ENCODE measurements at places on chromosomes 3 and 15.
A peak's percentile ranks its signal among the peaks of the same experiment; 100 is the strongest.

GRCh38 chr3:129624347-129625071, 18.0 kb upstream of the PLXND1 start:
- no peak for DNase-seq

GRCh38 chr3:191329654-191330529, at the start of gene UTS2B:
UTS2B (minus strand) TSS chr3:191330526; CDS start chr3:191282189, 48,337 bp downstream.
- peak; percentile 50 for DNase-seq

GRCh38 chr3:150147776-150148175, 177.1 kb upstream of the PFN2 start:
- DNase-seq: no peak

DNA sequence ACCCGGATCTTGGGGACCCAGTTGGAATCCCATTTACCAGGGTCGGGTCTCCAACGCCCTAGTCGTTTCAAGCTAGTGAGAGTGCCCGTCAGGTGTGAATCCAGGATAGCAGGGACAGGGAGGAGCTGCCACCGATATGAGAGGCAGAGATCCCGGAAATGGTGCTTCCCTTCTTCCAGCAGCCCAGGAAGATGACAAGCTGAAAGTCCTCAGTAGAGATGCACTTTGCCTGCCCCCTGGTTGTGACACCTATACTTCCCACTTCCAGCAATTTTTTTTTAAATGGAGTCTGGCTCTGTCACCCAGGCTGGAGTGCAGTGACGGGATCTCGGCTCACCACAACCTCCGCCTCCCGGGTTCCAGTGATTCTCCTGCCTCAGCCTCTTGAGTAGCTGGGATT, 503.0 kb downstream of the NTRK3 start:
- DNase-seq: no peak

GRCh38 chr3:4551051-4551711, 58.0 kb downstream of the ITPR1 start:
- no peak for DNase-seq

GRCh38 chr3:7275396-7275795, 414.5 kb downstream of the GRM7 start:
- no peak for DNase-seq

DNA sequence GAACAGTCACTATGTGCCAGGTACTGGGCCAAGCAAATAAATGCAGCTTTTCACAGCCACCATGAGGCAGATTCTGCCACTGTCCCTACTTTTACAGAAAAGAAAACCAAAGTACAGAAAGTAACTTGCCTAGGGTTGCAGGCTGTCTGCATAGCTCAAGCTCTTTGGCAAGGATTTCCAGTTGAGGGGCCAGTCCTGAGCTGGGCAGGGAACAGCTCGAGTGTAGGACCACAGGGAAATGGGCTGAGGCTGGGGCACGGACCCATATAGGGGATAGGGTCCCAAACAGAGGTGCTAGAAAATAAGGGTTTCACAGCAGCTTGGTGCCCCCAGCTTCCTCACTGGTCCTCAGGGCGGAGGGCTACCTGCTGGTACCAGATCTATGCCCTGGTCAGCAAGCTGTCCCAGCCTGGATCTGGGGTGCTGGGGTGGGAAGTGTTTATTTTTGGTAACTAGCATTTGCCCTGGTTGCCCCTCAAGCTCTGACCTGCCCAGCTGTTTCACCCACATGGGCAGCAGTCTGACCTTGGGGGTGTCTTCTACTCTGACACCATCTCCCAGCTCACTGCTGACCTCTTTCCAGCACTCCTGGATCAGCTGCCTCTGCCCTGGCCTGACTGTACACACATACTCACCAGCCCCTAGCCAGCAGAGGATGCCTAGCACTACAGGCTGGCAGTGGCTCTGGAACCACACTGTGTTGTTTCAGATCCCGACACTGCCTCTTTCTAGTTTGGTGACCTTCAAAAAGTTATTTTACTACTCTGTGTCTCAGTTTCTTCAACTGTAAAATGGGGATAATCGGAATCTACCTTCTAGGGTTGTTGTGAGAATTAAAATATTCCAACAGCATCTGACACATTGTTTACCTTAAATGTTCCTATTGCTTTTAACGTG, 16.2 kb downstream of the MRAS start:
- no peak for DNase-seq

DNA sequence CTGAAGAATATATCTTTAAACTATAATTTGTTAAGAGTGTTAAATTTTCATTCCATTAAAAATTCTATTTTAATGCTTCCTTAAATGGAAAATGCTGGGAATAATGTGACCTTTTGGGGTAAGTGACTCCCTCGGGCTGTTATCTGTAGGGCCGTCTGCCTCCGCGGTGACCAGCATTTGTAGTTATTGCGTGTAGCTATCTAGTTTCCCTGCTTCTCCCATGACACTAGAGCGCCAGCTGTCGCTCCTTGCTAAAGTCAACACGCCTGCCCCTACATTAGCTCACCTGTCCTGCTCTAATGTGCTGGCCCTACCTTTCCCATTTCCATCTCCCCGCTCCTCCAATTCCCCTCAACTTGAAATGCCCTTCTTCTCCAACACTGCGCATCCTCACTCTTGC, 12.4 kb upstream of the CHRM5 start:
- DNase-seq: no peak

DNA sequence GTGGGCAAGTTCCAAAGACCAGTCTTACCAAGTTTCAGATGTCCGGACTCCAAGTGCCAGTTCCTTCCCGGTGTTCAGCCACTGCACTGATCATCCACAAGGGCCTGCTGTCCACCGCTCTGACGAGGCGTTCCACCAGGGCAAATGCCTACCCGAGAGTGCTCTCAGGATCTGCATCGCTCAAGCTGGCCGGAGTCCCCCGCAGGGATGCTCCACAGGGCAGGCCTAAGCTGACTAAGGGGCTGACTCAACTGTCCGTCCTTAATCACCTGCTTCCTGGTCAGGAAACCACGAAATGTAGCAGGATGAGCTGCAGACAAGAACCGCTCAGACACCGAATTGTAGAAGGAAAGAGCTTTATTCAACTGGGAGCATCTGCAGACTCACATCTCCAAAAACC, 341.6 kb downstream of the KCNH8 start:
- DNase-seq: no peak

DNA sequence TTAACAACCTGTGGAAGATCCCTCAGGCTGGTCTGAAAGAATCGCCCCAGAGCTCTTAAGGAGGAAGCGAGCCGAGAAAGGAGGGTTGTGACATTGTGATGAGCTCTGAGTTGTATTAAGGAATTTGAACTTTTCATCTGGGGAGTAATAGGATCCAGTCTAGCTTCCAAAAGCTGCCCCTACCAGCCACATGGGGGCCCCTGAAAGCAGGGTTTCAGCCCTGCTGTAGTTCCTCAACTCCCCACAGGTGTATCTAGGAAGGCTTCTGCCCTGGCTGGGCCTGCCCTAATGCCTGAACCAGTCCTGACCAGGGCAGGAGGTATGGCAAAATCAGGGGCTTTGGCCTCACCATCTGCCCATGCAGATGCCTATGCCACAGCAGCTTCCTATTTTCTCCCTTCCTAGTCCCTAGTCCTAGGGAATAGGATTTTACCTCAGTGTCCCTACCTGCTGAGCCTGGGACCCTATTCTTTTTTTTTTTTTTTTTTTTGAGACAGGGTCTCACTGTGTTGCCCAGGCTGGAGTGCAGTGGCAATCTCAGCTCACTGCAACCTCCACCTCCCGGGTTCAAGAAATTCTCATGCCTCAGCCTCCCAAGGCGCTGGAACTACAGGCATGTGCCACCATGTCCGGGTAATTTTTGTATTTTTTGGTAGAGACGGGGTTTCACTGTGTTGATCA, 5.0 kb upstream of the AP3S2 start:
- peak; percentile 52 for DNase-seq

- no peak for DNase-seq
Observed at GRCh38 chr3:191518861-191519260, 57.9 kb downstream of the PYDC2 start.

DNA sequence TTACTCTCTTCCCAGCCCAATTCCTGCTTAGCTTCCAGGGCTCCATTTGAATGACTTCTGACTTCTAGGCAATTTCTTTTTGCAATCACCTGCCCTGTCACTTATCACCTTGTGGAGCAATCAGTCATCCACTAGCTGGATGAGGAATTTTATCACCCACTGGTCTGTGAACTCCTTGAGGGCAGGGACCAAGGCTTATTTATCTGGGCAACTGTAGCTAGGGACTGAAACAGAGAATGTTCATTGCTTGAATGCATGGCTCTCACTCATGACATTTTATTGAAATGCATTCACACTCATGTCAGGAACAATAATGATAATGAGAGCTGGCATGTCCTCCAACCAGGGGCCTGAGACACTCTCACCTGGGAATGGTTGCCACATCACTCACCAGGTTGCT, 15.5 kb downstream of the TNFAIP8L3 start:
- DNase-seq: no peak

GRCh38 chr3:69532547-69533224, 146.8 kb upstream of the FRMD4B start:
- DNase-seq: no peak

- DNase-seq: no peak
Observed at GRCh38 chr3:56421205-56421604, 47.1 kb downstream of the ERC2 start.

DNA sequence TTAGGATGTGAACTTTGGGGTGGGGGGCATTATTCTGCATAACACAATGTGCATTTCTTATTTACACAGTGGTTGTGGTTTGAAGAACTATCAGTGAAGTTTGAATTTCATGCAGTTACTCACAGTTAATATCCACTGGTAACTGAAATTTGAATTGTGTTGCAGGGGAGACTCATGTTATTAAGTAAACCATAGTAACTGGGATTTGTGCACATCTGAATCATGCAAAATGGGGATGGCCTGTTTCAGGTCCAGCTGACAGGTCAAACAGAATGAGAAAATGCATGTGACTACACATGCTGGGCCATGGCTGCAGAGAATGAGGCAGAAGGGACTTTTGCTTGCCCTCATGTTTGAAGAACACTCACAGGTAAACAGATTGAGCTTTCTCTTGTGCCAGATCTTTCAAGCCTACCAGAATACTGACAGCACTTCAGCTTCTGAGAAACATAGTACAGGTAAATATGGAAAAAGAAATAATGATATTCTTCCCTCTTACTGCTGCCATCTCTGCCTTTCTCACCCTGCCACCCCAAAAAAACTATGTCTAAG, 115.0 kb downstream of the POLQ start:
- DNase-seq: no peak

- no peak for DNase-seq
Observed at GRCh38 chr15:65292938-65293518, 2.8 kb upstream of the RNU5A-1 start.

GRCh38 chr3:193016437-193016901, 98.8 kb upstream of the MB21D2 start:
- DNase-seq: no peak

DNA sequence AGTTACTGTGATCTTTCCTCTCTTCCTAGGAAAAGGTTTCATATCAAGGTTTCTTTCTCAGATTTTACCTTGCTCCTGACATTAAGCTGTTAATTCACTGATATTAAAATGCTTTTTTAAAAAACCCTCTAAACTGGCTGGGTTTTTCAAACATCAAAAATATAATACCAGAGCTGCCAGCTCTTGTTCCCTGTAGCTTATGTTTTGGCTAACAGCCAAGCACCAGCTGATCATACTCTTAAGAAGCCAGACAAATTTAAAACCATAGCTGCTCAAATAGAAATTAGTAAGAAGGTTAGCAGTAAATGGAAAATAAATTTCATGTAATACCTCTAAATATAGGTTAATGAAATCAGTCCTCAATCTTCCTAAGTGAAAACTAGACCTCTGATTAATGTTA, 657.5 kb downstream of the GRM7 start:
- no peak for DNase-seq

GRCh38 chr3:123779655-123780231, 104.4 kb downstream of the MYLK start:
- no peak for DNase-seq

DNA sequence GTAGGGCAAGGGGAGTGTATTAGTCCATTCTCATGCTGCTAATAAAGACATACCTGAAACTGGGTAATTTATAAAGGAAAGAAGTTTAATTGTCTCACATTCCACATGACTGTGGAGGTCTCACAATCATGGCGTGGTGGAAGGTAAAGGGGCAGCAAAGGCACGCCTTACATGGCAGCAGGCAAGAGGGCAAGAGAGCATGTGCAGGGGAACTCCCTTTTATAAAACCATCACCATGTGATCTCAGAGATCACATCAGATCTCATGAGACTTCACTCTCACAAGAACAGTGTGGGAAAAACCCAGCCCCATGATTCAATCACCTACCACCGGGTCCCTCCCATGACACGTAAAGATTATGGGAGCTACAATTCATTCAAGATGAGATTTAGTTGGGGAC, 41.4 kb downstream of the SUMF1 start:
- DNase-seq: no peak

GRCh38 chr15:82585072-82585471, 44.8 kb upstream of the RPS17 start:
- DNase-seq: no peak

- no peak for DNase-seq
Observed at GRCh38 chr15:31212326-31213080, 111.0 kb upstream of the TRPM1 start.

- no peak for DNase-seq
Observed at GRCh38 chr3:55597641-55598040, 110.5 kb upstream of the WNT5A start.

- DNase-seq: no peak
Observed at GRCh38 chr15:76983590-76984375, 11.1 kb upstream of the PSTPIP1 start.

DNA sequence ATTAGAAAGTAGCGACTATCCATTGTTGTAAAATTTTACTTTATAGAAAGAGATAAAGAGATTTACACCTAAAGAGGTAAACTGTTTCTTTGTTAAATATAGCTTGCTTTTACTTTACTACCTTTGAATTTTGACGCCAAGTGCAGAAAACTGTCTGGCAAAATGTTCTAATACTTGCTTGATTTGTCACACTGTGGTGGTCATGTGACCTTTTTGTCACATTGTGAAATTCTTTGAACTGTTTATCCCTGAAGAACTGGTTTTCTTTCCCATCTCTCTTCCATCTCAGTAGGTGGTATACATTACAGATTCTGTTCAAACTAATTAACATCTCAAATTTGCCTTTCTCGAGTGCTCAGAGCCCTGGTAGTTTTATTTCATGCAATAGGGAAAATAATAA, 327.4 kb downstream of the NAALADL2 start:
- DNase-seq: no peak

- no peak for DNase-seq
Observed at GRCh38 chr15:23567921-23568320, 2.4 kb downstream of the MKRN3 start.

DNA sequence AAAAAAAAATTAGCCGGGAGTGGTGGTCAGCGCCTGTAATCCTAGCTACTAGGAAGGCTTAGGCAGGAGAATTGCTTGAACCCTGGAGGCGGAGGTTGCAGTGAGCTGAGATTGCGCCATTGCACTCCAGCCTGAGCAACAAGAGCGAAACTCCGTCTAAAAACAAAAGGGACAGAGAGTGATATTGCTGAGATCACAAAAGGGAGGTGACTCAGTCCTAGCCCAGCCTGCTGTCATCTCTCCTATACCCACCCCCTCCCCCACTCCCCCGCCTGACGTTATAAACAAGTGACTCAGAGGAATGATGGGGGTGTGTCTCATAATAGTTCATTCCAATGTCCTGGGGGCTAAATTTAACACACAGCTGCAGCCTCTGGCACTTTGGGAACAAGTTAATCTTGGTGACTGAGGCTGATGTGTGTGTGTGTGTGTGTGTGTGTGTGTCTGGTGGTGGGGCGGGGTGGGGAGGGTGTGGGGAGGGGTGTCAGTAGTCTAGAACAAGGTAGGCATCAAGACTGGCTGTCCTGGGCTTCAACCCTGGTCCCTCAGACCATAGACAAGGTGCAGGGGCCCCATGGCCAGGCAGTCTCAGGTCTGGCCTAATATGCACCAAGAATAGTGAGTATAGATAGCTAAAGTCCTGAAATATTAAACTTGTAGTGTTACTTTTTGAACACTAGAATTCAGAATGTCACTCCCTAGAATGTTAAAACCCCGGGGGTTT, 1.3 kb upstream of the KLHL40 start:
- DNase-seq: no peak

- DNase-seq: no peak
Observed at GRCh38 chr15:59282515-59283337, 76.1 kb downstream of the LDHAL6B start.

Data from memory B cell (primary cell).